Lung microvascular endothelial cell (primary cell): ENCODE measurements at places on chromosomes 5 and 9. TPM values are rescaled to one million over a fixed set of nuclear protein-coding genes. Genes with fewer than 3 reads are reported as not detected.

- DNase-seq = no peak
These were observed 29.2 kb downstream of the FBXO4 start for GRCh38 chr5:41954286-41954685.

The TPM2 gene
- 7.3 and 9.8 TPM in 2 replicates for total RNA-seq

The IFNA21 gene
- total RNA-seq = not detected in 2 replicates

The OSMR gene
- total RNA-seq = 7.8 and 9.1 TPM in 2 replicates

DNA sequence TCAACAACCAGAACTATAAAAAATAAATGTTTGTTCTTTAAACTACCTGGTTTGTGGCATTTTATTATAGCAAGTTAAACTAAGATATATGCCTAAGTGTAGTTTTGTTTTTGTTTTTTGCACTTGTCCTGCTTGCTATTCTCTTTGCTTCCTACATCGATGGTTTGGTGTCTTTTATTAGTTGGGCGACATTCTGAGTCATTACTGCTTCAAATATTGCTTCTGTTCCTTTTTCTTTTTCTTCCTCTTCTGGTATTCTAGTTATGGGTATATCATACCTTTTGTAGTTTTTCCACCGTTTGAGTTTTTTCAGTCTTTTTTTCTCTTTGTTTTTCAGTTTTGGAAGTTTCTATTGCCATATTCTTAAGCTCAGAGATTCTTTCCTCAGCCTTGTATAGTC, 86.9 kb downstream of the MACIR start:
- no peak for DNase-seq

DNA sequence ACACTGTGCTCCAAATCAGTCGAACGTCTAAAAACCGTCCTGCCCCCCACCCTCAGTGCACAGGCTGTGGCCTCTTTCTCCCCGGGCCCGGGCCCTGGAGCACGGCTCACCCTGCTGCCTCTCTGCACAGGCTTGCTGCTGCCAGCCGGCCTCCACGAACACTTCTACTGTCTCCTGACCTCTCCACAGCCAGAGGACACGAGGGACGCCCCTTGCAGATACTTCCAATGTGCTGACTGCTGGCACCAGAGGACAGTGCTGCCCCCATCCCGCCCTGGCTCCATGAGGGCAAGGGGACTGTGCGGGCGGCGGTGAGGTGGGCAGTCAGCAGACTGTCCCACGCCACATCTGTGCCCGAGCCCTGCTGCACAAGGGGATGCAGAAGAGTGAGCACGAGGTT, 174.8 kb downstream of the COL23A1 start:
- no peak for DNase-seq

GRCh38 chr5:179378441-179379271, 33.4 kb upstream of the ADAMTS2 start:
- no peak for DNase-seq

GRCh38 chr9:123164285-123164684, 104.1 kb downstream of the STRBP start:
- DNase-seq = no peak

The SIT1 gene
- not detected in 2 replicates for total RNA-seq

DNA sequence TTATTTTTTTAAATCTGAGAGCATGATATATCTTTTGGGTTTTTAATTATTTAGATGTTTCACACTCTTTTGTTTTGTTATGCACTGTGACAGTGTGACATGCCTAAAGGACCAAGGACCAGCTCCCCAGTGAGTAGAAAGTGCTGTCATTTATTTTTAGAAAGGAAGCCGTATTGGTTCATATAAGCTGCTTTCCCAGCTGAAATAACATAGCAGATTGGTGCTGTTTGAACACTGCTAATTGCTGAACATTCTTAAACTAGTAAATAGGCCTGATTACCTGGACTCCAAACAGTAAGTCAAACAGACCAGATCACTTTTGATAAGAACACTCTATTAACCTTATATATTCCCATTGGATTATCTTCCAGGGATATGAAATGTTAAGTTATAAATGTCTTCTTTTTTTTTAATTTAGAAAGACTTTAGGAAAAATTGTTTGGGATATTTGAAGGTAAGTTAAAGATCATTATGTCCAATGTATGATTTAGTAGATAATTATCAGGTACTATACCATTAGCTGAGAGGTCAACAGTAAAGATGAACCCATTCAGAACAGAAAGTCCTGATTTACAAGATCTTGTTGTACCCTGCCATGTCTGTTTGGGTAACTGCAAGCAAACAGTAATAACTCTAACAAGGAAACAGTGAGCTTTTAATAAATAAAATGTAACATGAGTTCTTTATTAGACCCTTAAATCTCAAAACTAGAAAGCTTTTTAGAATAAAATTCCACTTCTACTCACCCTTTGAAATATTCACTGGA, 27.8 kb upstream of the ELL2 start:
- no peak for DNase-seq

- DNase-seq = no peak
These were observed 28.3 kb upstream of the NDFIP1 start for GRCh38 chr5:142080248-142080647.

The UBE2B gene
- total RNA-seq = 14.6 and 20.2 TPM in 2 replicates

DNA sequence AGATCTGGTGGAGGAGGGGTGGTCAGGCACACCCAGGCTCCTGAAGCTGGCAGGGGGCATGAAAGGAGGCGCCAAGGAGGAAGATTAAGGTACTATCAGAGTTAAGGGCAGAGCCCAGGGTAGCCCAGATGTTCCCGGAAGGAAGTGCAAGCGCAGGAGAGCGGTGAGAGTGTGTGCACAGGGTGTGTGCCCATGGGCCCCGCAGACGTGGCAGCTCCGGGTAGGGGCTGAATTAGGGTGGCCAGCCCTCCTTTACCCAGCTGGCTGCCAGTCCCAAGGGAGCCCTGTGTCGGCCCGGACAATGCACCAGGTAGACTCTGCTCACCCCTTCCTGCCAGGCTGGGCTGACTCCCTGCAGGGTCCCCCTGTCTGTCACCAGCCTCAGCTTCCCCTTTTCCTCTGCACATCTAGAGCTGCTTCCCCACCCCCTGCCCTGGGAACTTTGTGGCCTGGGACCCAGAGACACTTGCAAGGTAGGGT, at the start of gene SMIM33:
Gene SMIM33, plus strand, starts transcription at position 184 of the 480 bp plus-strand sequence. Its CDS starts 118 bp downstream, at position 302.
- DNase-seq = no peak

The HRCT1 gene
- total RNA-seq = 1.8 and 4.1 TPM in 2 replicates

- DNase-seq = peak; percentile 4
These were observed 81.7 kb downstream of the ADAMTS19 start for GRCh38 chr5:129541648-129542251.

GRCh38 chr5:80220245-80220897, 35.5 kb downstream of the SERINC5 start:
- DNase-seq = no peak

DNA sequence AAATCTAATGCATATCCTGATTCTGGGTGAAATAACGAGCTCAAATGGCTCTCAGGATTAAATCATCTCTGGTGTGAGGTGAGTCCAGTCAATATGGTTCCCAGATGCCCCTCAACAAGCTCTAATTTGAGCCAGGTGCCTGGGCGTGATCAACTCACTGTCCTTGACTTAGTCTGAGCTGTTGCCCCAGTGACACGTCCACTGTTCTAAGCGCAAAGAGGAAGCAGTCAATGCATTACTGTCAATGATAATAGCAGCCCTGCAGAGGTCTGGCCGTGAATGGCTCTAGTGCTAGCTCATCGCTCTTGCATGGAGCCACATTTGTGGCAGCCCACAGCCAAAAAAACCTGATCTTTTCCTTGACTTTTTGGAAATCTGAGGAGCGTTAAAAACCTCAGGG, 128.6 kb upstream of the EFNA5 start:
- no peak for DNase-seq

GRCh38 chr5:56206126-56206910, 26.8 kb downstream of the ANKRD55 start:
- DNase-seq = peak; percentile 81

The POU5F2 gene
- 0.22 and 0.40 TPM in 2 replicates for total RNA-seq

- DNase-seq = no peak
These were observed 29.5 kb upstream of the SMAD5 start for GRCh38 chr5:136103118-136103517.

The IL13 gene
- total RNA-seq = not detected in 2 replicates

DNA sequence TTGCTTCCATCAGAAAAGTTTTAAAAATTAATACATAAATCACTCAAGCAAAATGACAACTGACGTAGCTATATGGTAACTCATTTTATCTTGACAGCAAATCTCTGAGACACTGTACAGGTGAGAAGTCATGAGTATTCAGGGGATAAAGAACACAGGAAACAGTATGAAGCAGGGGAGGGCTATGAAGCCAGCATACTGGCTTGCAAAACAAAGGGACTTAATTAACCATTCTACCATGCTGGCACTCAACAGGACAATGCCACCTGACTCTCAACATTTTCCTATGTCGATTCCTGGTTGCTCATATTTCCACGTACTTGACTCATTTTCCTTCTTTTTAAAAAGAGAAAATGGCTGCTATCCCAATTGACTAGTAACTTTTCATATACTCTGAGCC, 151.4 kb upstream of the RETREG1 start:
- no peak for DNase-seq

DNA sequence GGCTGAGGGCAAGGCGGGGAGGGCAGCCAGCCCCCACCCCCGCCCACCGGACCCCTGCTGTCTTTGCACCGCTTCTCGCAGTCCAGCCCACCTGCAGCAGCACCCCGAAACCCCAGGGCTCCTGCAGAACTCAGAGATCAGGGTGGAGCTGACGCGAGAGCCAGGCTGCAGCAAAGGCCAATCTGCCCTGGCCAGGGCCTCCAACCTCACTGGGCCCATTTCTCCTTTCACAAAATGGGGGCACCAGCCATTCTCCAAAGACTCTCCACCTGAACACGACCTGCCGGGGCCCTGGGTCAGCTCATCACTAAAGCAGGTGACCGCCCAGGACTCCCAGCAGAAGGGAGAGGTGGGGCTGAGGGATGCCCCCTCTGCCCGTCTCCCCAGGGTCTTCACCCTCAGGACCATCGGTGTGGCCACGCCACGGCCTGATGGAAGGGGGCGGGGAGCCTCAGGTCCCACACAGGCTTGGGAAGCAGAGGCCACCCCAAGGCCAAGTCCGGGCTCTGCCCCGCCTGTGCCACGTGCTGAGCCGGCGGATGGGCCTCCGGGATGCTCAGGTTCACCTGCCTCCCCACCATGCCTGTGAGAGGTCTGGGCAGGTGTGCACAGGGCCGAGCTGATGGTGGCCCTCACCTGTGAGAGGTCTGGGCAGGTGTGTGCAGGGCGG, 13.1 kb downstream of the NACC2 start:
- DNase-seq = no peak

DNA sequence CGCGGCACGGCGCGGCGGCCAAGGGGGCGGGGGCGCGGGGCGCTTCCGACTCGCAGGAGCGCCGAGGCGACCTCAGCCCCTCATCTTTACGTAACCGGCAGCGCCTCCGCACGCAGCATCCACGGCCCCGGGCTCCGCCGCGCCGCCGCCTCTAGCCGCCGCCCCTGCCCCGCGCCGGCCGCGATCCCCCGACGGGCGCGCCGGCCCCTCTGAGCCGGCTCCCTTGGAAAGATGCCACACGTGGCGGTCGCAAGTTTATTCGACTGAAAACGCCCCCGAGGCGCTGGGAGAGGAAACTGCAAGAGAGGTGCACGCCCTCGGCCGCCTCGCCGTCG, 1.0 kb downstream of the KLF9 start:
- DNase-seq = no peak

GRCh38 chr9:90002397-90003271, 397.8 kb downstream of the GADD45G start:
- no peak for DNase-seq

DNA sequence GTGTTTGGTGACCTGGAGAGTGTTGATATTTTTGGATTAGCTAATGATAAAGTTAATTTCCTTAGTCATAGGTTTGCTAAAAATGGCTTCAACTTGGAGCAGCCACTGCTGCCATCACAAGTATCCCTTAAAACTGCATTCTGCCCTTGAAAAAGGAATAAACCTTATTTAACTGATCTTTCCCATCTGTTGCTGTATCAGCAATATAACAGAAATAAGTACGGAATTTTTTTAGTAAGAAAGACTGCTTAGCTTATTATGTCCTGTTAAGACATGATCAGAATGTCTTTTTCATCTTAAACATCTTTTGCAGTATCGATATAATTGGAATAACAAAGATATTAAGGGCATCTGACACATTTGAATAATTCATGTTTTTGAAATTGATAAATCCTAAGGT, 75.7 kb downstream of the LNPEP start:
- DNase-seq = no peak

- DNase-seq = no peak
These were observed 443.2 kb downstream of the HCN1 start for GRCh38 chr5:45252978-45253377.

The FOXD4 gene
- under 0.01 and 0.20 TPM in 2 replicates for total RNA-seq

DNA sequence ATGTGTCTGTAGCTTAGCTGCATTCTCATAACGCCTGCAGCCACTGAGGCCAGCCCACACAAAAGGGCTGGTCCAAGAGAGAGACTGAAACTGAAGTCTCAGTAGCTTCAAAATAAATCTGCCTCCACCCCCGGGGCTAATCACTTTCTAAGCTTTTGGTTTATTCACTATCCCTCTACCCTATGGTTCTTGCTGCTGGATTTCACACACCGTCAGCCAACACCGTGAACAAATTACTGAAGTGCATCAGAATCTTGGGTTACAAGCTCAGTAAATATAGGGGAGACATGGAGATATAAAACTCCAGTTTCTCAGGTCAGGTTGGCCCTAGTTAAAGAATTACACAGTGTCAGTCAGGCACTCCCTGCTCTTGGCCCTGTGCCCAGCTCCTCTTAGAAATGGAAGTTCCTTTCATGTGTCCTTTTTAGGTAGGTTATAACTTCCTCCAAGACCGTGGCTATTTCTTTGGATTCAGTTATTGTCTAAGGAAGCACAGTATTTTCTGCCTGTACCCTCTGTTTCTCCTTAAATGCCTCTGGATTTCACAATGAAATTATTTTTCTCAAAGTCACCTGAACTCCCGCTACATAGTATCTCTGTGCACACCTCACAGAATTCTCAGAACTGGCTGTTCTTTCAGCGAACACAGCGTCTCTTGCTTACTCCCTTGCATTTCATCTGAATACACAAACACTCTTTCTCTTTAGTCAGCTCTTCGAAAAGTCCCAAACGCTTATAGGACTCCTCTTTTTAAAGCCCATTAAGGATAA, 112.5 kb downstream of the FAM174A start:
- peak; percentile 5 for DNase-seq

The CNTFR gene
- not detected in 2 replicates for total RNA-seq

- DNase-seq = no peak
These were observed 558.4 kb downstream of the BNC2 start for GRCh38 chr9:16312116-16312515.

DNA sequence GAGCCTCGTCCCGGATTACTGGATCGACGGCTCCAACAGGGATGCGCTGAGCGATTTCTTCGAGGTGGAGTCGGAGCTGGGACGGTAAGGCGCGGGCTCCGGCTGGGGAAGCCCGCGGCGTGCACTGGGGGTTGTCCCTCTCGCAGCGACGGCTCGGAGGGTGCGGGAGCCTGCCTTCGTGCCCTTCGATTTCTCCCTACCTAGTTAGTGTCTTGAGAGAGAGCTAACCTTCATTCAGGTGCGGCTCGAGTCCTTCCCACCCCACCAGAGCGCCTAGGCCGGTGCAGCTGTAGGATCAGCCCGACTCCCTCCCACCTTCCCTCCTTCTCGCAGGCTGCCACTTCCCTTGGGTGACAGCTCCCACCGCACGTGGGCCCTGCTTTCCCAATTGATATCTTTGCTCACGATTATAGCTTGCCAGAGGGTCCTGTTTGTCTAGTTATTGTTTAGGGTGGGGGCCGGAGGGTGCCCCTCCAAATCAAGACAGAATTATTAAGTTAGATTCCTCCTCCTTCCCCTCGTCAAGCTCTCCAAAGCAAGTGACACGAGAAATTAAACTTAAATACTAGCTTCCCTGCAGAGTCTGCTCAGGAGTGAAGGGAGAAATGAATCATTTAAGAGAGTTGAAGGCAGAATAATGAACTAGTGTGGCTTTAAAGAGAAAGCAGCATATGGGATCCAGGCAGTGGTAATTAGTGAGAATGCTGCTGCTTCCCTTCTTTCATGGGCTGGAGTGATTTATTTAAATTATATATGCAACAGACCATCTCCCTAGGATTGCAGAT, 569 bp downstream of the CAMK4 start:
- no peak for DNase-seq

The SAXO1 gene
- total RNA-seq = under 0.01 TPM in 1 of 2 replicates, not detected in the other

The CD274 gene
- 4.4 and 7.5 TPM in 2 replicates for total RNA-seq
